ENCODE measurements at places on chromosomes 3 and 15.

DNA sequence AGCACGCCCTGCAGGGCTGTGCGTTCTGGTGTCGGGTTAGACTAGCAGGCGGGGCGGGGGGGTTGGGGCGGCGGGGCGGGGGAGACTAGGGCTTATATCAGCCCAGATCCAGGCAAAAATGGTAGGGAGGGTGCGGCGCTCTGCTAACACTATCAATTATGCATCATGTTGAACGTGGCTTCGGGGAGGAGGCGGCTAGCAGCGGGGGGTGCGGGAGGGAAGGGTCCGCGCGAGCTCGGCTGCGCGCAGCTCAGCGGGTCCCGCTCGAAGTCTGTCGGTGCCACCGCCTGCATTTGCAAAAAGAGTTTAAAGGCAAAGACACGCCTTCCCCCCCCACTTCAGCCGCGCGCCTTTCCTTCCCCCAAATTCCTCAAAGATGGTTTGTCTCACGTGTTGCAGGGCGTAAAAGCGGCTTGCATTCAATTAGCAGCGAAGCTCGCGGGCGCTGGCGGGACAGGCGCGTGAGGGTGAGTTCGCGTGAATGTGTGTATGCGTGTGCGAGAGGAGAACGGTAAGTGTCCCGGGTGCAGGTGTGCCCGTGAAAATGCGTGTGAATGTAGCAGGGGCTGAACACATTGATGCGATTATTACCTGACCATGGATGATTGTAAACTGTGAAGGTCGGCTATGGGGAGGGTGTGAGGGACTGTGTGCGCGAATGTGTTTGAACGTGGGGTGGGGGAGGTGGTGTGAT, at the start of gene ISLR2:
Gene ISLR2, plus strand, starts transcription at position 432 of the 694 bp plus-strand sequence. CDS start 2,169 bp downstream, outside the sequence.
- DNase-seq: no peak

DNA sequence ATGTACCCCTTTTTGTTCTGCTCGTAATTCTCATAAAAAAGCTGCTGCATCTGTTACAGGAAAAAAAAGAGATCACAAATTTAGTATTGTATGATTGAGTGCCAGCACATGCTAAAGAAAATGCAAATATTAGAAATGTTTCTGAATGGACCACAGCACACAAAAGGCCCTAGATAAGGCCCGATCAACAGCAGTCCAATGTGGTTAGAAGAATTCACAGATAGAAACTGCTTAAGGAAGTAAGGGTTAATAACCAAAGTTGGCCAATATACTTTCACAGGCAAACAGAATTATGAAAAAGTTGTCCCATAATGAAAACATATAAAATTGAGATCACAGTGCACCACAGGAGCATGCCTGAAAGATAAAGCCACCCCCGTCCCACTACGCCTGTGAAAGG, 72.9 kb downstream of the CHSY1 start:
- no peak for DNase-seq

DNA sequence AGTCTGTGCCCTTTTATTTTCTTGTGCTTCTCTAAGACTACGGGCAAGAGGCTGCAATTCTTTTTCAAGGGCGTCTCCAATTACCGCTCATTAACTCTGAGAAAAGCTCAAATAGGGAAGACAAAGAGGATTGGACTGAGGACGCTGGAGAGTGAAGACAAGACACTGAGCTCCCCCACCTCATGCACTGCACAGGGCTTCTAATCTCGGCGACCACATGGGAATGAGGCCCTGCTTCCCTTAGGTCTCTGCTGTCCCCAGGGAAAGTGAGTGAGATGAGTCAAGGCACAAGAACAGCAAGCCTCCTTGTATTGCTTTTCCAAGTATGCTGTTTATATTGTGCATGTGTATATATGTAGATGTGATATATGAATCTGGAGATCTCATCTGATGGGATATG, 392.2 kb upstream of the CFAP20DC start:
- no peak for DNase-seq

- DNase-seq: no peak
Measured at GRCh38 chr3:169545606-169546005, 117.9 kb downstream of the MECOM start.

GRCh38 chr3:74067296-74067695, 442.6 kb upstream of the PDZRN3 start:
- DNase-seq: peak; percentile 38

- DNase-seq: no peak
Measured at GRCh38 chr3:117567906-117568305, 858.3 kb downstream of the TUSC7 start.

- DNase-seq: no peak
Measured at GRCh38 chr3:69509288-69509687, 123.4 kb upstream of the FRMD4B start.

GRCh38 chr15:72813345-72814004, 29.9 kb upstream of the ADPGK start:
- no peak for DNase-seq

GRCh38 chr15:69511015-69511414, 58.4 kb downstream of the RPLP1 start:
- no peak for DNase-seq

DNA sequence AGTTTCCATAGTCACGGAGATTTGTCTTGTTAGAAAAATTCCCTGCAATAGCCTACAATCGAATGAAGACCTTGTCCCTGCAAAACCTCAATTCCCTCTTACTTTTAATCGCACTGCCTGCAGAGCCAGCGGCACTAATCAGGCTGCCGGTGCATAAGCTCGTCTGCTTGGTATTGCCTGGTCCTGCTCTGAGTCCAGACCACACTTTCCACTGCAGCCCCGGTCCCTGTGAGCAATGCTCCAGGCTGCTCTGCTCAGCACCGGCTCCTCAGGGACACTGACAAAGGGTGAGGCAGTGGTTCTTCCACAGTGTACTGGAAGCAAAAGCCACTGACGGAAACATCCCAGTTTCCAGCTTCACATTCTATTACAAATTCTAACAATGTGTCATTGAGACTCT, 164.3 kb downstream of the OCA2 start:
- DNase-seq: peak; percentile 81

GRCh38 chr3:188367678-188368077, 213.7 kb downstream of the LPP start:
- no peak for DNase-seq

GRCh38 chr15:69082021-69082502, 67.6 kb downstream of the NOX5 start:
- peak; percentile 87 for DNase-seq

DNA sequence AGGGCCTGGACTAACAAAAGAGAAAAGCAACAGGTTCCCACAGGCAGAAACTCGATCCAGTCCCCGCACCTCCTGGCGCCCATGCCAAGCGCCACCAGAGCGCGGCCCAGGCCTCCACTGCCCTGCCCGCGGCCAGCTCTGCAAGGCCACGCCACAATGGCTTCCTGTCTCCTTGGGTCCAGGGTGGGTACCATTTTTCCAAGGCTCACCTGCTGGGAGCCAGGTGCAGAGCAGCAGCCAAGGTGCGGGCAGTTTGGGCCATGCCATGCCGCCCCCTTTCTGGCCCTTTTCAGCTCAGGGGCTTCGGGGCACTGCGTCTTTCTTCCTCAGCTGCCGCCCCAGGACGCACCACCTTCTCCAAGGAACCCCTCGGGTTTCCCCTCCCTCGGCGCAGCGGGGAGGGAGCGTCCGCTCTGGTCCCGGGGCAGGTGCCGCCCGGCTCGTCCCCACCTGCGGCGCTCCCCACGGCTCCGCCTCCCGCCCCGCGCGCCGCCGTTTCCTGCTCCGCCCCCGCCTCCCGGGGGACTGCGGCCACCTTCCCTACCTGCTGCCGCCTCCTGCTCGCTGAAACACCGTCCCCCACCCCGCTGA, at the start of gene ILDR1:
Gene ILDR1, minus strand, starts transcription at position 437 of the 591 bp plus-strand sequence. Its CDS starts 170 bp downstream, at position 267.
- DNase-seq: no peak

DNA sequence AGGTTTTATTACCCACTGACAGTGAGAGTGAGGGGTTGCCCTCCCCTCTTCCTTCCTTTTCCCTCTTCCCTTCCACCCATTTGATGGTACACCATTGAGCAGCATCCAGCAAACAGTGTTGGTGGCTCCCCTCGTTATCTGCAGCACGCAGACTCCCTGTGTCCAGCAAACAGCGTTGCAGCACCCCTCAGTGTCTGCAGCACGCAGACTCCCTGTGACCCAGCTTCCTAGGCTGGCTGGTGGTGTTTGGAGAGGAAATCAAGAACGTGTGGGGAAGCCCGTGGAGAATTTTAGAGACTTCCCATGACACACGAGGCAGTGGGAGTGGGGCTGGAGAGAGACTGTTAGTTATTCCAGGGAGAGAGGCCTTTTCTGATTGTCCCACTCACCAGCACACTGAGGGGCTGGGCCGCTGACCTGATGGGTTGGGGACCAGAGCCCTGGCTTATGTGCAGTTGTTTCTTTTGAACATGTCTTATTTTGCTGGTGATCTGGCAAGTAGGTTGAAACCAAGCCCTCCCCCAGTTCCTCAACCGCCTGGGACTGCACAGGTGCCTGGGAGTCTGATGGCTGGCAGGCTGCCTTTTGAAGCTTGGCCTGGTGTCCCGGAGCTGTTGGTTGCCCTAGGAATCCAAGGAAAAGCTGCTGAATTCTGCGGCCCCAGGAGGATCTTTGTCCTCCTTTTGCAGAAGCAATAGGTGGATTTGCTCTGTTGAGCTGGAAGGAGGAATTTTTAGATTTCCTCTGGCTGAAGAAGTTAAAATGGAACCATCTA, 19.0 kb downstream of the APBA2 start:
- no peak for DNase-seq

DNA sequence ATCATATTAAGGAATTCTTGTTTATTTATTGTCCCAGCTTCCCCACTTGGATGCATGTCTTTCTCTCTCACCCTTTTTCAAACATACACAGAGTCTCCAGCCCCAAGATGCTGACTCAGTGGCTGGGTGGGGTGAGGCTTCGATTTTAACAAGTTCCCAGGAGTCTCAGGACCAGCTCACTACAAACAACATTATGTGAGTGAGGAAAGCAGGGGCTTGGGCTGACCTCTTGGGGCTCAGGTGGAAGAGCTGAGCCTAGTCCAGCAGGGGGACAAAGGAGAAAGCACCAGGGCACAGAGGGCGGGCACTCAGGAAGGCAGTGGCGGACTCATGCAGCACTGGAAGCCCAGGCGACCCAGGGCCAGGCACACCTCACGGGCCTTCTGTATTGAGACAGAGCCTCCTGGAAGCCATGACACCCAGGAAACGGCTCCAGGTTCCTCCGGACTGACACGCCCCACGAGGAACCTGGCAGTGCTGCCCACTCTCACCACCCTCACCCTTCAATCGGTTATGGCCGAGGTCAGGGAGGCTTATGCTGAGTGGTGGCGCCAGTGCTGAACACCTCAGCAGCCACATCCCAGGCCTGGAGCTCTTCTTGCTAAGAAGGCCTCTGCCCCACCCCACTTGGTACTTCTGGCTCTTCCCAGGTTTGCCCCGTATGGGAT, 97.4 kb downstream of the LRIG1 start:
- no peak for DNase-seq

DNA sequence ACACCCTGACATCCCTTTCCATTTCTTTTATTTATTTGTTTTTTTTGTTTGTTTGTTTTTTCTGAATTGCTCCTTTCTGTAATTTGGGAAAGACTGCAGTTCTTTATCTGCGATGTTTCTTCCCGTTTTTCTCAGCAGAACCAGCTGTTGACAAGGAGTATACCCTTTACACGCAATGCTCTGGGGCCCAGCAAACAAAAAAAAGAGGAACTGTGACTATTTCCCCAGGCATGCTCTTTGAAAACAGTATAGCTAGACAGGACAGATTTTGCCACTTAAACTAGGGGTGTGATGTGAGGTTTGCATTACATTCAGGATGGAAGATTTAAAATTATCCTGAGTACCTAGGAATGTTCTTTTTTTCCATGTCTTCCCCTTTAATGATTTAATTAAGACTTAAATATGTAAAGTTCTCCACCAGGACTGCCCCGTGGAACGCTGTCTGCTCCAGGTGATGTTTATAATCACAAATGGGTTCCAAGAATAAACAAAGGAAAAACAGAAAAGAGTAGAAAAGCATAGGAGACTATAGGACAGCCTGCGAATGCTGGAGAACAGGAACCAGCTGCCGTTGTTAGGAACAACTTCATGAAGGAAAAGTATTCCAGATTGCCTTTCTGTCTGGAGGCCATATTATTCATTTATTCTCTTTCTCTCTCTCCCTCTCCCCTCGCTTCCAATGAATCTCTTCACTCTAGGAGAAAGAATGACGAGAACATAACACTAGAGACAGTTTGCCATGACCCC, 43.3 kb downstream of the TGFBR2 start:
- DNase-seq: peak; percentile 67

- no peak for DNase-seq
Measured at GRCh38 chr15:81362790-81363189, 11.2 kb downstream of the TMC3 start.

DNA sequence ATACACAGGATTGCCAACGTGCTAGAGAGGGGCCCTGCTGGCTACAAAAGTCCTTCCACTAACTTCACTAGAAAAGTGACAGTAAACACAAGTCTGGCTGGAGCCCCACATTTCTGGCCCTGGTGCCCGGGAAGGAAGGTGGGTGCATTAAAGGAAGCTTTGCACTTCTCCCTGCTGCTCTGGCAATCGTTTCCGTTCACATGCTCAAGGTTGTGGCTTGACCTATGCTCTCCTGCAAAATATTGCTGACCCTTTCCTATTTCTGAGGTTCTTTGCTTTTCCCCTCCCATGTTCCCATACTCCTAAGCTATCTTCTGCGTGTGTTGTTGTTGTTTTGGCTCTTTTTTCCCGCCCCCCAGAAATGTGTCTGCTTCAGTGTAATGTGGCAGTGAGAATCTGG, 9.1 kb upstream of the CCR3 start:
- DNase-seq: no peak

- DNase-seq: no peak
Measured at GRCh38 chr3:2484162-2485026, 385.7 kb downstream of the CNTN4 start.

GRCh38 chr3:188667926-188668325, 503.8 kb upstream of the TPRG1 start:
- no peak for DNase-seq

- DNase-seq: no peak
Measured at GRCh38 chr3:157074490-157074889, 85.5 kb downstream of the CCNL1 start.

- no peak for DNase-seq
Measured at GRCh38 chr15:95869920-95870319, 460.6 kb upstream of the NR2F2 start.

- DNase-seq: peak; percentile 41
Measured at GRCh38 chr15:32956006-32956405, 238.2 kb downstream of the GREM1 start.

GRCh38 chr3:190261740-190262139, 60.5 kb downstream of the CLDN1 start:
- DNase-seq: no peak

- peak; percentile 37 for DNase-seq
Measured at GRCh38 chr3:44885618-44886017, 11.2 kb downstream of the TGM4 start.

GRCh38 chr15:70509282-70509662, 254.1 kb downstream of the UACA start:
- no peak for DNase-seq

DNA sequence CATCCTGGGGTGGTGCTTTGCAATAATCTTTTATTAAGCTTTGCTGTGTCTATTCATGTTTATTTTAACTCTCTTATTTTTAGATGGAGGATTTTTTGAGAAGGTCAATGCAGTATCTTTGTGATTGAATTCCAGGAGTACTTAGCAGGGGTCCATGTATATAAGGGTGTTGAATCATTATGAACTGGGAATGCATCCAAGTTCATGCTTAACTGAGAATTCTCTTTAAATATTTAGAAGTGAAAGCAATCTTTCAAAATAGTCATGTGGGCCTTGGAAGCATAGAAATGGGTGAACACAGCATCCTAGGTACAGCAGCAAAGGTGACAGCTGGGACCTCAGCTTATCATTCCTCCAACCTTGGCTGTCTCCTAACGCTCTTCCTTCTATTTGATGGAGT, 27.3 kb downstream of the SPTSSB start:
- DNase-seq: no peak

- no peak for DNase-seq
Measured at GRCh38 chr3:23923786-23924185, 6.9 kb downstream of the RPL15 start.

- DNase-seq: peak; percentile 96
Measured at GRCh38 chr3:194003114-194004057, 132.6 kb upstream of the HES1 start.

Data from umbilical cord (tissue), 2 donors.